ENCODE measurements at places on chromosomes 6 and 20. TPM values are rescaled to one million over a fixed set of nuclear protein-coding genes. Genes with fewer than 3 reads are reported as not detected.
A peak's percentile ranks its signal among the peaks of the same experiment; 100 is the strongest.

DNA sequence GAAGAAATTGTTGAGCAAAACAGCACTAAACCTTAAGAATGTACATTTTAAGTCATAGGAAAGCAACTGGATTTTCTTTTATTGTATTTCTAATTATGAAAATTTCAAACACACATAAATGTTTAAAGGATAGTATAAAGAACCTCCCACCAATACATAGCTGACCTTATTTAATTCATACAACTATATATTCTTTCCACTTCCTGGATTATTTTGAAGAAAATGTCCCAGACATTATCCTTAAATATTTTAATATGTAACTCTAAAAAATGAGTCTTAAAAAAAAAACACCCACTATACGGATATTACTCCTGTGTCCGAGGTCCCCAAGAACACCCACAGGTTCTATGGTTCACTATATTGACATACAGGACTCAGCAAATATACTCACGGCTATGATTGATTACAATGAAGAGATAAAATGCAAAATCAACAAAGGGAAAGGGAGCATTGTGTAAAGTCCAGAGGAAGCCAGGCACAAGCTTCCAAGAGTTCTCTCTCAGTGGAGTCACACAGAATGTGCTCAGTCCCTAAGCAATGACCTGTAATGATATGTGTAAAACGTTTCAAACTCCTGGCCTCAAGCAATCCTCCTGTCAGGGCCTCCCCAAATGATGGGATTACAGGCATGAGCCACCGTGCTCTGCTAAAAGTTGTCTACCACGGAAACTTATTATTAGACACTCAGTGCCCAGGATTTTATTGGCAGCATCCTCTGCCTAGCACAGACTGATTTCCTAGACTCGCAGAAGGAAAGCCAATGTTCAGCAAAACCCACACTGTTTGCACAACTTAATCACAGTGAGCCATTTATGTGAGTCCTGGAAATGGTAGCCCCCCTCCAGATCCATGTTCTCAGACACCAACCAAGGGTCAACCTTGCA is 23.2 kb downstream of the GLYATL3 start:
- no peaks in the 10 kb centered on the region for H3K36me3 ChIP-seq
- DNase-seq = no peak
- H3K27me3 ChIP-seq = no peaks in the 10 kb centered on the region
- peaks cover 5% of the 10 kb centered on the region for H3K4me1 ChIP-seq
- no peak overlapping the region for H3K27ac ChIP-seq

- peaks cover 16% of the 10 kb centered on the region for H3K4me1 ChIP-seq
- no peaks in the 10 kb centered on the region for H3K27me3 ChIP-seq
- no peak overlapping the region for H3K4me3 ChIP-seq
- no peak overlapping the region for H3K27ac ChIP-seq
- H3K36me3 ChIP-seq = peaks cover 29% of the 10 kb centered on the region
- DNase-seq = peak; percentile 74
Observed at GRCh38 chr6:105272786-105273185, 93.0 kb upstream of the POPDC3 start.

DNA sequence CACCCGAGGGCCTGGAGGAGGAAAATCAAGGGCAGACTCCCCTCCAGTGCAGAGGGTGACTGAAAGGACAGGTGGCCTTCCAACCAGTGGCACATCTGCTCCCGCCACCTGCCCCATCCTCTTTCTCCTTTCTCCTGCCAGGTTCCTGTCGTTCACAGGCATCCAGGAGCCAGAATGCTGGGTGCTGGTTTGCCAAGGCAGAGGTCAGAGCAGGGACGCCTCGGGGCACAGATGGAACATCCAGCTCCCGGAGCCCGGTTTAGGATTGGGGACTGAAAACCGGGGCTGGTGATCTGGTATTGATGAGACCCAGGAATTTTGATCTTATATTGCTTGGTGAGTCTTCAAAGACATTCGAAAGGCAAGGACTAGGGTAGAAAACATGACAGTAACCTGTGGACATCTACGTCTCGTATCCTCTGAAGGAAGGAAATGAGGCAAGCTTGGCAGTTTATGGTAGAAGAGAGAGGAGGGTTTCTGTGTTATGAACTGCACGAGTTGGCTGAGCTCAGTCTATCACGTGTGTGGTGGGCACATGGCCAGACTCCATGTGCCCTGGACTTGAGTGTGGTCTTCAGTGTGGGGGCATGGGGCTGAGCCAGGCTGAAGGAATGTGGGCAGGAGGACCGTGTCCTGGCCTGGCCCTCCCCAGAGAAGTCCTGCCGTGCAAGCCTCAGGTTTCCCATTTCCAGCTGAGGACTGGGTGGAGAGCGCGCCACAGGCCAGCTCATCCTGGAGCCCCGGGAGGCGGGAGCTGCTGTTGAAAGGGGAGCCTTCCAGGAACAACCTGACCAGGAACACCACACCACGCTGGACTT is 74.2 kb downstream of the IRF4 start:
- no peak for DNase-seq
- peaks cover 38% of the 10 kb centered on the region for H3K27me3 ChIP-seq
- H3K4me3 ChIP-seq = no peak overlapping the region
- no peaks in the 10 kb centered on the region for H3K36me3 ChIP-seq
- H3K27ac ChIP-seq = no peak overlapping the region

DNA sequence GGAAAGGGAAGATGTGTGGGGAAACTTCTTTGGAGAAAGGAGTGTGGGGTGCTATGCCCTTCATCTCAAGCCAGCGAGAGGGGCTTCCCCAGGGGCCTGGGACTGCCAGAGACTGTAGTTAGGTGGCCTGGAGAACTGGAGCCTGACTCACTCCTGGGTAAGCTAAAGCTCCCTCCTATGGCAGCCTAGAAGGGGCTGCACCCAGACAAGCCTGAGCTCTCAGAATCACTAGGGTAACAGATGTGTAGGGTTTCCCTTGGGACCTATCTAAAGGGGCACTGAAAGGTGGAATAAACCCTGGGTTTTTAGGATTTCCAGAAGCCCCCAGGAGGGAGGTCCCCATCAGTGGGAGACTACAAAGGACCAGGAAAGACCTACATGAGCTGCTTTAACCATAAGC is 1.6 kb upstream of the ARMC2 start:
- no peaks in the 10 kb centered on the region for H3K27me3 ChIP-seq
- H3K27ac ChIP-seq = no peak overlapping the region
- peaks cover 5% of the 10 kb centered on the region for H3K4me1 ChIP-seq

GRCh38 chr6:140380427-140381218 is 1006.2 kb upstream of the CITED2 start:
- no peak for DNase-seq
- H3K27me3 ChIP-seq = no peaks in the 10 kb centered on the region
- no peak overlapping the region for H3K4me3 ChIP-seq
- no peak overlapping the region for H3K27ac ChIP-seq
- no peaks in the 10 kb centered on the region for H3K4me1 ChIP-seq

GRCh38 chr6:133609415-133610226 is 279.3 kb upstream of the TCF21 start:
- no peaks in the 10 kb centered on the region for H3K36me3 ChIP-seq
- H3K4me3 ChIP-seq = no peak overlapping the region
- DNase-seq = no peak
- H3K27ac ChIP-seq = peak overlapping the region; percentile 46

DNA sequence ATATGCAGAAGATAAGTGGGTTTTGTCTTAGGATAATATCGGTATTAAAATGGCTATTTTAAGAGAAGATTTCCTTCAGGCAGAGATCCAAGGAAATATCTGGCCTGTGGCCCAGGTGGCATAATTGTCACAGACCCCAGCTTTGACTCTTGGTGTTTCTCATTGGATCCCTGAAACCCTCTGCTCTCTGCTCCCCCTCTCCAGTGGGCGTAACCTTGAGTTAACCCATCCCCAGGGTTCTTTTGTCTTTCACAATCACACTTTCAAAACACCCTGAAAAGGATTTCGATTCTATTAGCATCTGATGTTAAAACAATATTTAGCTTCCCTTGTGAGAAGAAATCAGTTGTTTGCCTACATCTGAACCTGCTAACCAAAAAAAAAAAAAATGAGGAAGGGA is 7.2 kb downstream of the SSTR4 start:
- no peak for DNase-seq
- peaks cover 33% of the 10 kb centered on the region for H3K27me3 ChIP-seq
- H3K27ac ChIP-seq = no peak overlapping the region
- H3K4me3 ChIP-seq = no peak overlapping the region
- no peaks in the 10 kb centered on the region for H3K36me3 ChIP-seq

DNA sequence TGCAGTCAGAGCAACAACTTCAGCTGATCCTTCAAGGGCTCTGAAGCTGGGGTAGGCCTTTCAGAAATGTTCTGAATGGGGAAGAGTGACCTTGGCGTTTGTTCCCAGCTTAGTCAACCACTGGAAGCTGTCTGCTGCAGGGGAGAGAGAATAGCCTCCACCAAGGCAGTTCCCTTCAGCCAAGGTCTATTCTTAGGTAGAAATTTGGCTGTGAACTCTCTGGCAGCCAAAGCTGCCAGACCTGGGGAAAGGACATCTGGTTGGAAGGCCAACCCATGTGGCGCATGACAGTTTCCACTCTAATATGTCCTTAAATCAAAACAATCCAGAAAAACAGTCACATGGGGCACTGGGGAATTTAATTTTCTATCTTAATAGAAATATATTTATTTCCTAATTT is 60.1 kb downstream of the FBXO5 start:
- H3K27me3 ChIP-seq = no peaks in the 10 kb centered on the region
- no peak overlapping the region for H3K4me3 ChIP-seq
- no peak overlapping the region for H3K27ac ChIP-seq
- DNase-seq = no peak
- H3K4me1 ChIP-seq = no peaks in the 10 kb centered on the region
- no peaks in the 10 kb centered on the region for H3K36me3 ChIP-seq

DNA sequence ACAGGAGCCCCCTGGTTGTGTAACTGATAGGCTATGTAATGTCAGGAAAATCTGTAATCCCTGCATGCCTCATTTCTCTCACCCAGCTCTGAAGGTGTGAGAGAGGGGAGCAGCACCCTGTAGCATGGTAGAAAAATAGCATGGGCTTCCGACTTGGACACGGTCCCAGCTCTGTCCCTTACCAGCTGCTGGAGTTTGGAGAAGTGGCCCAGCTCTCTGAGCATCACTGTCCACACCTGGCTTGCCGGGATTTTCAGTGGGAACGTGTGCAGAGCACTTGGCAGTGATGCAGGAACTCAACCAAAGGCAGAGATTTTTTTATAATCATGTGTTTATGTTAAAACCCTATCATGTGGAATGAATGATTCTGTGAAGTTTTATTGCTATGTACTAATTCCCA is 34.6 kb downstream of the STK35 start:
- H3K36me3 ChIP-seq = no peaks in the 10 kb centered on the region
- DNase-seq = no peak
- H3K27me3 ChIP-seq = no peaks in the 10 kb centered on the region
- H3K4me1 ChIP-seq = peaks cover 99% of the 10 kb centered on the region
- no peak overlapping the region for H3K4me3 ChIP-seq

- H3K36me3 ChIP-seq = peaks cover 30% of the 10 kb centered on the region
- H3K27me3 ChIP-seq = no peaks in the 10 kb centered on the region
- DNase-seq = no peak
- H3K27ac ChIP-seq = no peak overlapping the region
- H3K4me3 ChIP-seq = no peak overlapping the region
- no peaks in the 10 kb centered on the region for H3K4me1 ChIP-seq
Observed at GRCh38 chr20:51660672-51661608, 107.2 kb downstream of the ATP9A start.

DNA sequence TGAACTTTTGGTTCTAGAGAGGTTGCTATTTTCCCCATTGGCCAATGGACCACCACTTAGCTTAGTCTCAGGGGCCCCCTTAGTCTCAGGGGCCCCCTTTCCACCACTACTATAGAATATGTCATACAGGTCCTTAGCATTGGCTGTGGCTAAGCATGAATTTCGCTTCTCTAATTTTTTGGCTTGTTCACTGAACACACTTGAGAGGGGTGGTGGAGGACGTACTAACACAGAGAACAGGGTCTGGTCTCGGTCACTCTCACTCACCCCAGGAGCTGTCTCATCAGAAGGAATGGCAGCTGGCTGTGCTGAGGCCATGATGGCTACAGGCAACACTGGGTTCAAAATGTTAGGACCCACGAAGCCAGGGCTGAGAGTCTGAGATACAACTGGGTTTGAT is 30.3 kb downstream of the ZNF318 start:
- peaks cover 16% of the 10 kb centered on the region for H3K4me1 ChIP-seq
- no peak overlapping the region for H3K4me3 ChIP-seq
- no peak for DNase-seq
- H3K27me3 ChIP-seq = no peaks in the 10 kb centered on the region

GRCh38 chr20:57693002-57693582 is 16.7 kb downstream of the PMEPA1 start:
- H3K4me3 ChIP-seq = no peak overlapping the region
- no peaks in the 10 kb centered on the region for H3K27me3 ChIP-seq
- H3K27ac ChIP-seq = peak overlapping the region; percentile 47
- peak; percentile 66 for DNase-seq
- H3K4me1 ChIP-seq = peaks cover 36% of the 10 kb centered on the region

GRCh38 chr6:78492351-78493017 is 374.9 kb upstream of the IRAK1BP1 start:
- no peak overlapping the region for H3K27ac ChIP-seq
- H3K4me3 ChIP-seq = no peak overlapping the region
- no peaks in the 10 kb centered on the region for H3K36me3 ChIP-seq
- no peaks in the 10 kb centered on the region for H3K4me1 ChIP-seq
- H3K27me3 ChIP-seq = no peaks in the 10 kb centered on the region
- no peak for DNase-seq

- DNase-seq = peak; percentile 1
- no peak overlapping the region for H3K4me3 ChIP-seq
- peaks cover 12% of the 10 kb centered on the region for H3K36me3 ChIP-seq
Observed at GRCh38 chr20:58708246-58708931, 15.8 kb downstream of the NPEPL1 start.

- DNase-seq = no peak
- no peak overlapping the region for H3K27ac ChIP-seq
- H3K36me3 ChIP-seq = no peaks in the 10 kb centered on the region
Observed at GRCh38 chr6:49645139-49645538, 8.5 kb upstream of the RHAG start.

GRCh38 chr6:159462431-159462830 is 230.6 kb downstream of the SOD2 start:
- no peaks in the 10 kb centered on the region for H3K36me3 ChIP-seq
- no peaks in the 10 kb centered on the region for H3K27me3 ChIP-seq
- no peak overlapping the region for H3K27ac ChIP-seq
- H3K4me3 ChIP-seq = no peak overlapping the region
- no peaks in the 10 kb centered on the region for H3K4me1 ChIP-seq
- DNase-seq = no peak

GRCh38 chr20:22462975-22463914 is 121.1 kb downstream of the FOXA2 start:
- peaks cover 9% of the 10 kb centered on the region for H3K4me1 ChIP-seq
- H3K4me3 ChIP-seq = no peak overlapping the region
- H3K27me3 ChIP-seq = no peaks in the 10 kb centered on the region
- H3K36me3 ChIP-seq = no peaks in the 10 kb centered on the region
- peak overlapping the region; percentile 28 for H3K27ac ChIP-seq

- H3K27me3 ChIP-seq = no peaks in the 10 kb centered on the region
- peaks cover 22% of the 10 kb centered on the region for H3K4me1 ChIP-seq
- H3K36me3 ChIP-seq = no peaks in the 10 kb centered on the region
- no peak overlapping the region for H3K4me3 ChIP-seq
- peak overlapping the region; percentile 40 for H3K27ac ChIP-seq
Observed at GRCh38 chr6:109069746-109070145, 24.9 kb downstream of the SESN1 start.

- no peak overlapping the region for H3K27ac ChIP-seq
- H3K4me3 ChIP-seq = no peak overlapping the region
- peaks cover 15% of the 10 kb centered on the region for H3K4me1 ChIP-seq
- H3K36me3 ChIP-seq = no peaks in the 10 kb centered on the region
Observed at GRCh38 chr20:53021934-53022333, 49.8 kb downstream of the TSHZ2 start.

KCNK16 gene
- polyA plus RNA-seq = 0.37 TPM

TGM6 gene
- polyA plus RNA-seq = not detected

RARS2 gene
- 33.5 TPM for polyA plus RNA-seq

ID4 gene
- 18.8 TPM for polyA plus RNA-seq

ELMO2 gene
- polyA plus RNA-seq = 18.0 TPM

CASS4 gene
- polyA plus RNA-seq = 0.76 TPM

PPP1R16B gene
- 1.5 TPM for polyA plus RNA-seq

All from stomach (tissue), 19 donors.